A172 (cell line): ENCODE measurements at places on chromosomes 4 and X. TPM values are rescaled to one million over a fixed set of nuclear protein-coding genes. Genes with fewer than 3 reads are reported as not detected.

DNA sequence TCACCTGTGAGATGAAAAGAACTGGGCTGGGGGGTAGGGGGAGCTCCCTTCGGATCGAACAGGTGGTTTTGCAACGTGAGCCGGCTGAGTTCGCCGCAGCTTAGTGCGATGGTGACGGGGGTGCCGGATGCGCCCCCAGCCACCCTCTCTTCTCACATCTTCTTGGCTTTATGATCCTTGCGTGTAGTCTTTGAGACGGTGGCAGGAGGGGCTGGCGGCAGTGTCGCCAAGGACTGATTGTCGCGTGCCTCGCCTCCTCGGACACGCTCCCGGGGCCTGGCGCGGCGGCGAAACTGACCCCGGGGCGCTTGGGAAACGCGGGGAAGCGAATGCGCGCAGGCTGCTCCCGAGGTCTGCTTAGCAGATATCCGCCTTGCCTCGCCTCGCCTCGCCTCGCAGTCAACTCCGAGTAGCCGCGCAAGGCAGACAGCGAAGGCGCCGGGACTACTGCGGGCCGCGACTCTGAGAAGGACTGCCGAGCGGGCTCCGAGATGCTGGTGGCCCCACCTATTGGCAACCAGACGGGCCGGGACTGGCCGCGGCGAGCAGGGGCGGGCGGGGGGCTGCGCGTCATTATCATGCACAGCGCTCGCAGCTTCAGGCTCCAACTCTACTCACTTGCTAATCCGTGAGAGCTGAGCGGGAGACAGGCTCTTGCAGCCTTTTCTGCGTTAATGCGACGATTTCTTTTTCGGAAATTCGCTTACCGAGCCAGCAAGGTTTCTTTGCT is 1.5 kb downstream of the GRID2 start:
- DNase-seq, result no peak

DNA sequence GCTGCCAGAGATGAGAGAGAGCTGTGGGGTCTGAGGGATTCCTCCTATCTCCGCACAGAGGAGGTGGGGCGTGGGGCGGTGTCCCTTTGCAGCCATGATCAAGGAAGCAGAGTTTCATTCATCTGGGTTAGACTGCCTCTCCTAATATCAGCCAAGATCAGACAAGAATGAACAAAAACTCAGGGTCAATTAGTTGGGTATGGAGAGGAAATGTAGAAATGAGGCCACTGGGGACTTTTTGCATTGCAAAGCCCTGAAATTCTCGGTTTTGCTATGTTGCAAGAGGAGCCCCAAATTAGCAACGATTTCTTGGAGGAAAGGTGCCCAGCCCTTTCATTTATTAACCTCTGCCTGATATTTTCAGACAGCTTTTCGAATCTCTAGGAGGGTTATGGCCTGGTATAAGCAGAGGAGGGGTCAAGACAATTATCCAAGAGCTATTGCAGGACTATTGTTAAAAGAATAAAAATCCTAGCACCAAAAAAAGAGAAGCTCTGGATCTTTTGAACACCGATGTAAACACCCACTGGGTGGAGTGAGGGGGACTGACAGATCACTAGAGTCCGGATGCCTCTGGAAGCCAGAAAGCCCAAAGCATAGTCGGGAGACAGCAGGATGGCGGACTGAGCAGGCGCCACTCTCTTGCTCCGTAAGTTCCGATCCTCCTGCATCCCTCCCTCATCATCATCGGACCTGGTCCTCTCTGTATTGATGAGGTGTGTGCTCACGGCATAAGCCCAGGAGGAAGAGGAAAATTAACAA is 34.4 kb upstream of the ACSL1 start:
- no peak for DNase-seq

DNA sequence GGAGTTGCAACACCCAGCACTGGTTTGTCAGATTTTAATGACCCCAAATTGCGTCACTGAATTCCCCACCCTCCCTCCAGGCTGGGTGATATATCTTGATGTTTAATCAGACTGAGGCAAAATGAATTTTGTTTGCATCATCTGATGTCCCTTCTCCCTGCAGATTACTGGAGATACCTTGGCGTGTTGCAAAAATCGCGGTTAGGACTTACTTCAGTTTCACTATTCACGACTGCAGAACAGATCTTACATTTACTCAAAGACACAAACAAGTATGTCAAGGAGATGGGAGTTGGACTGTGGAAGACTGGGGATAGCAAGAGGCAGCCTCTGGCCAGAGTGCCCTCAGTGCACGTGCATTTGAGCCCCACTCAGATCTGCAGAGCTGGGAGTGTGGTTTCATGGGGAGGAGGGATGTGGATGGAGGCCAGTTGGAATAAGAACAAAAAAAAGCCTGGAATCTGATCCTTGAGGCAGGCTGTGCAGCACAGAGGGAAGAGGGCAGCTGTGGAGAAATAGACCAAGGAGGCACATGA is 92.2 kb upstream of the MTM1 start:
- DNase-seq, result no peak

- DNase-seq, result peak; percentile 92
These were observed 226.9 kb downstream of the FSTL5 start for GRCh38 chr4:161936625-161937550.

GRCh38 chr4:35963383-35963782 is 280.9 kb downstream of the ARAP2 start:
- DNase-seq, result no peak

DNA sequence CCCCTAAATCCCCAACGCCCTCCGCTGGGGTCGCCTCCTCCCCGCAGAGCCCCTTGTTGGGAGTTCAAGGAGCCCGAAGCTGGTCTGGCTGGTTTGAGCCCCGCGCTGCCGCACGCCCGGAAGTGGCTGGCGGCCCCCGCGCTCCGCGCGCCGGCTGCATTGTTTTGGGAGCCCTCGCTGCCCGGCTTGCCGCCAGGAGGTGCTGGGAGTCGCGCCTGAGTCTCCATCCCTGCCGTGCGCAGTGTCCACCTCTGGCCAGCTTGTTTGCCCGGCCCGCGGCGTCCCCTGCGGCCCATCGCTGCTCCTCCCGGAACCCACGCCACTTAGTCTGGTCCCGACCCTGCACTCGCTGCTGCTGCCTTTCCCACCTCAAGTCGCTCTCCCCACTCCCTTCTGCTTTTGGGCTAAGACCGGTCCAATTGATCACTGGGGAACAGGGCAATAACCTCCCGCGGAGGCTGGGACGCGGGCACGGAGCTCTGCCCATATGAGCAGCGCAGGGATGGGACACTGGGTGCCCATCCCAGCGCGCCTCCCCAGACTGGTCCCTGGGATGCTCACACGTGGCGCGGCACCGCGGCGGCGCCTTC is 2.2 kb upstream of the SFRP2 start:
- no peak for DNase-seq

- DNase-seq, result peak; percentile 32
These were observed 815.4 kb upstream of the PCDH10 start for GRCh38 chr4:132333724-132334047.

- DNase-seq, result peak; percentile 38
These were observed 712 bp downstream of the STX18 start for GRCh38 chr4:4541040-4541631.

DNA sequence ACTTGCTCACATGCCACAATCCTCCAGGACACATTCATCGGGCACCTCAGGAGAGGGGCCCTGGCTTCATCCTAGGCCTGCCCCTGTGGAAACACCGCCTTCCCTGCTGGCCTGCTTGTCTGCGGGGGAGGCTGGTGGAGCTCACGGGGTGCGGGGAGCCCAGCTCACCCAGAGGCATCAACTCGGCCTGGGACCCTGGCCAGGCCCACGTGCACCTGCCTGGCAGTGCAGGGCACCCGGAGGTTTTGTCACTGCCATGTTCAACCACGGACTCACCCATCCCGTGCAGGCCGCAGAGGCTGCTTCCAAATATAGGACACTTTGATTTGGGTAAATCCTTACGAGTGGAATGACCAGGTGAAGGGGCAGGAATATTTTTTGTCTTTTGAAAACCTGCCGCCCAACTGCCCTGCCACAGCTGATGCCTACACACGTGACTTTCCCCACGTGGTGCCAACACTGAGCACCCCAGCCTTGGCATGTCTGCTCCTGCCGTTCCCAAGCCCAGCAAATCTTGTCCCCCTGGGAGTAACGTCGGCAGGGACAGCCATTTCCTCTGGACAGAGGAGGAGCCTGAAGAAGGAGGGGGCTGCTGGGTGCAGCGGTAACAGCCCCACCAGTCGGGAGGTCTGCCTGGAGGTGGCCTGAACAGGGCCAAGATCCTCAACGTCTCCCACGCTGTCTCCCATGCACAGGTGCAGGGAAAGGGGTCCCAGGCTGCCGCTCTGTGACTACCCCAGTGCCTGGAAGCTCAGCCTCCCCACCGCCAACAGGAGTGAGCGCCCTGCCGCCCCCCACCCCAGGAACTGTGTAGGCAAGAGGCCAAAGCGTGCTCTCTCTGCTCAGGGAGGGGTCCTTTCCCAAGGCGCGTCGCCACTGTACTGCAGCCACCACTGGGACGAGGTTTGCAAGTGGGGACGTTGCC is 8.5 kb downstream of the MXD4 start:
- no peak for DNase-seq

DNA sequence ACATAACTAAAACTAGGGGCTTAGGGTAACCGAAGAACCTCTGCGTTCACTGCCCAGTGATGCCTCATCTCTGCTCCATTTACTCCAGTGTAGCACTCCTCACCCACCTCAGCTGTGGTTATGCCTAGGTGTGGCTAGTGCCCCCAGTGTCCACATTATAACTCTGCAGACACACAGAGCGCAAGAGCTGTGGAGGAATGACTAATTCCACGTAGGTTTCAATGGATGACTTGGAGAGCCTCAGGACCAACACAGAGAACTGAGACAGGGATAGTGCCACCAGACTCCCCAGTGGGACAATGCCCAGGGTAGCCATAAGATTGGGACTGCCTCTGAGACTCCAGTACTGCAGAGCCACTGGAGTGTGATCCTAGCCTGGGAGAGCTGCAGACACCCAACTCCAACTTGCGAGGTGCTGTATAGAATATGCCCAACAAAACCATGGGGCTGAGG is 542.4 kb upstream of the DIPK2B start:
- DNase-seq, result peak; percentile 81

GRCh38 chr4:99447079-99447478 is 11.9 kb upstream of the ADH7 start:
- peak; percentile 83 for DNase-seq

GRCh38 chr4:159293811-159294515 is 191.1 kb downstream of the RAPGEF2 start:
- DNase-seq, result no peak

GRCh38 chrX:135512508-135513129 is 7.8 kb upstream of the INTS6L start:
- DNase-seq, result no peak

DNA sequence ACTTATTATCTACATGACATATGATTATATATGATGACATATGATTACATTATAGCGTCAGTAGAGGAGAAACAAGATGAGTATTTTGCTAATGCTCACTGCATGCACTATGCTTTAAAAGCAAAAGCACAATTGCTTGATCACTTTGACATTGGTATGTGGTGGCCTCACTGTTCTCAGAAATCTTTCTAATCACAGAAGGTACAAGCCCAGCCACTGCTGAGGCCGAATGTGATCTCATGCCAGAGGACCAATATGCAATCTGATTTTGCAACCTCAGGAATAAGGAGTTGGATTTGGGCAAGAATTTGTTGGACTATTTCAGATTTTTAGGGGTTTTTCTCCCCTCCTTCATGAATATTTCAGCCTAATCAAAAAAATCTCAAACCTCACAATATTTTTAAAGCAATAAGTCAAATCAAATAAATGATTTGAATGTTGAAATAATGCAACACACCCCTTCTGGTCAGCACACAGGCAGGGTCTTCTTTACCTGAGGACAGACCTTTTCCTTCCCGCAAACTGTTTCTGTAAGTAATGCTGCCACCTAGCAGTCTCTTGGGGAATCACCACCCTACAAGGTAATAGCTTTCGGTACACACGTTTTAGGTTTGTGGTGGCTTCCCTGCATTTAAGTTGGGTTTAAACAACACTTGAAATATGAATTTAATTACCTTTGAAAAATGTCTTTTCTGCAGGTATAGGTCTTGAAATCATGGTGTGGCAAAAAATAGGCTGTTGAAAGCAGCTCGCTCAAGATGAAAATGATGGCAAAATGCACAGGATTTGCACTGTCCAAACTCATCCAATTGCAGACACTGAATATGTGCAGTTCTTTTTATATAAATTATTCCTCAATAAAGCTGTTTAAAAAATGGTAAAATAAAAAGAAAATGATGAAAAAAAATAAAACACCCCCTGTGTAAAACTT is 4.8 kb upstream of the CXCL13 start:
- peak; percentile 2 for DNase-seq

DNA sequence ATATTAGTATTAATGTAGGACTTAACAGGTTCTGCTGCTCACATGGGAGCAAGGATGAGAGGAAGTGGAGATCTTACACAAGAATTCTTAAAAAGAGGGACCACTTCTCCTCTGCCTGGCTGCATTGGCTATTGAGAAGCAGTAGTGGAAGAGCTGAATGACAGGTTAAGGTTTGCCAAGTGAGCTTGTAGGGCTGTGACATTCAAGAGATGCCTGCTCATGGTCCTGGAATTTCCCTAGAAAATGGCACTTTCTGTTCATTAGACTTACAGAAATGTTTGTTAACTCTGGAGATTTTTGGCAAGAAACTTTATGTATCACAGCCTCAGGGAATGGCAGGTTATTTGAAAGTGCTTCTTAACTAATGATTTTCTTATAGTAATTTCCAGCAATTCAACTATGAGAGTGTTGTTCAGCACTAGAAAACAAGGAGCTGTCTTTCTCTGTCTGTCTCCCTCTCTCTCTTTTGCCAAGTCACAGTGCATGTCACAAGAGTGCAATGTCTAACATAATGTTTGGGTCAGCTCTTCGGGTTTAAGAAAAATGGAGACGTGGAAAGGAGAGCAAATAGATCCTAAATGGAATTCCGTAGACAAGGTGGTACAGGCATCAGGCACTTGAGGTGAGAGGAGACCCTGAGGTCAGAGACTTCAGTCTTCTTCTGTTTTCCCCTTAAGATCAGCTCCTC is 8.3 kb upstream of the NAP1L5 start:
- no peak for DNase-seq

DNA sequence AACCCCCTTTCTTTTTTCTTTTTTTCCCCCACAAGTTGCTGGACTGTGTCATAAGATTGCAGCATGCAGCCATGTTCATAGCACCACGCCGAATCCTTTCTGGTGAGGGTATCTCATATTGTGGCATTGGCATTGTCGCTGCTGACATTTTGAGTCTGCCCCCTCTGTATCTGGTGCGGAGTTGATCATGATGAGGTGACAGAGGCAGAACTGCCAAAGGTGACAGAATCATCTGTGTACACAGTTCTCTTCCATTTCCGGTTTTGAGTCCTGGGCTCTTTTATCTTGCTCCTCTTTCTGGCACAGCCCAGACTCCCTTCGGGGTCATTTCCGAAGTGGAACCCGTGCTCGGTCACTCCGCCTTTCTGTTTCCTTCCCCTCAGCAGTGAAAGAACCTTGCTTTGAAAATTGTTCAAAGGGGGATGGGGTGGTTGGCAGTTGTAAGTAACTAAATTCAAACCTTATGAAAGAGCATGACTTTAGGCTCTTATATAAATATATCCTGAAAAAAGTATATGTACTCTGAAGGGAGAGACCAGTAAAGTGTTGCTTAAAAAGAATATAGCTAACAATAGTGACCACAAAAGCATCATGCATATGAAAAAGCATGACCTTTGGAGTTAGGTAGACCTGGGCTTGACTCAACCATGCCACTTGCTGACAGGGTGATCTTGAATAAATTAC is 55.0 kb upstream of the BMP2K start:
- DNase-seq, result no peak

ETNPPL gene
- total RNA-seq, result not detected in 2 replicates

DSPP gene
- total RNA-seq, result not detected in 2 replicates

SPOCK3 gene
- 0.19 and 0.26 TPM in 2 replicates for total RNA-seq

DGKK gene
- not detected in 2 replicates for total RNA-seq

SPANXD gene
- not detected in 2 replicates for total RNA-seq

GABRE gene
- 0.29 and 0.69 TPM in 2 replicates for total RNA-seq

MAGED4 gene
- total RNA-seq, result 6.9 and 12.0 TPM in 2 replicates

DMRTC1 gene
- total RNA-seq, result not detected in 2 replicates

NEXMIF gene
- not detected in 2 replicates for total RNA-seq

TLR1 gene
- 0.60 and 4.6 TPM in 2 replicates for total RNA-seq

NXF2 gene
- 0.22 TPM in 1 of 2 replicates, not detected in the other for total RNA-seq

AFP gene
- total RNA-seq, result 0.84 TPM in 1 of 2 replicates, not detected in the other

PLAC8 gene
- 2.7 and 6.7 TPM in 2 replicates for total RNA-seq
